ENCODE measurements at places on chromosomes 12 and 14.
A peak's percentile ranks its signal among the peaks of the same experiment; 100 is the strongest.

DNA sequence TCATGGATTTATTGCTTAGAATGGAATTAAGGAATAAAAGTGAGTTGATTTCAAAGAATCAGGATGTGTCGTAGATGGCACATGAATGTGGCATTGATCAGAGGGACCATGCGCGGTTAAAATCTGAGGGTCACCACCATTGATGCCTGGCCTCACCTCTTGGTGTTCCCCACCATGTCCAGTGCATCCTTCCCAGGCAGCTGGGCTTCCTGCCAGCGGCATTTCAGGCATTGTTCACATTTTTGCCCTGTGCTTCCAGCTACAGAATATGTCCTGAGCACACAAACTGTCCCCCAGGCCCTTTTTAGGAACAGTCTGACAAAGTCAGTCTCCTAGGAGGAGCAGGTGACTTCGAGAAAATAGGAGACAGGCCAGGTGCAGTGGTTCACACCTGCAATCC, 42.0 kb upstream of the TSPAN9 start:
- DNase-seq: peak; percentile 38

DNA sequence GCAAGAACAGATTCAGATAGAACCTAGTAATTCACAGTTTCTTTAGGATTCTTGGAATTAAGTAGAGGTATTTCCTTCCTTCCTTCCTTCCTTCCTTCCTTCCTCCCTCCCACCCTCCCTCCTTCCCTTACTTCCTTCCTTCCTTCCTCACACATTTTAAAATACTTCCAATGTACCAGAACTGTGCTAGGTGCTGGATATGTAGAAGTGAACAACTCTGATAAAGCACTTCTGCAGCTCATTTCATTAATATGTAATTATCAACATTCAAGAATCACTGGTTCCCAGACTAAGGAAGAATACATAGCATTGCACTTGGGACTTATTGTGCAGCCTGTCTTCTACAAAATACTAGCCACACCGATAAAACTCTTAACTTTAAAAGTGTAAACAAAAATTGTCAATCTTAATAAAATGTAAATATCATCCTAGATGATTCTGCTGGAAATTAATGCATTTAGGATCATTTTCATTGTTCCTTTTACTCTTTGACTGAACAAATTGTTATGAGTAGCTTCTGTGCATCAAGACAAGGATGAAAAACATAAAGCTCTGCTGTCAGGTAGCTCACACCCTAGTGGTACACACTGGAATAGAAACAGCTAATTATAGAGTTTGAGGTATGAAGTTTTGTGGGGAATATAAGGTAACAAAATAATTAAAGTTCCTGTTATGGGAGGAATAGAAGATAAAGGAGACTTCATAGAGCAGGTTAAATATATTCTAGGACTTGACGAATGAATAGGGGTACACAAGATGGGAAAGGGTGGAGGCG, 99.9 kb upstream of the MYF6 start:
- no peak for DNase-seq

GRCh38 chr12:87756111-87756510, 273.1 kb downstream of the C12orf50 start:
- DNase-seq: peak; percentile 97

GRCh38 chr12:3247629-3248161, 170.5 kb downstream of the TSPAN9 start:
- DNase-seq: no peak

DNA sequence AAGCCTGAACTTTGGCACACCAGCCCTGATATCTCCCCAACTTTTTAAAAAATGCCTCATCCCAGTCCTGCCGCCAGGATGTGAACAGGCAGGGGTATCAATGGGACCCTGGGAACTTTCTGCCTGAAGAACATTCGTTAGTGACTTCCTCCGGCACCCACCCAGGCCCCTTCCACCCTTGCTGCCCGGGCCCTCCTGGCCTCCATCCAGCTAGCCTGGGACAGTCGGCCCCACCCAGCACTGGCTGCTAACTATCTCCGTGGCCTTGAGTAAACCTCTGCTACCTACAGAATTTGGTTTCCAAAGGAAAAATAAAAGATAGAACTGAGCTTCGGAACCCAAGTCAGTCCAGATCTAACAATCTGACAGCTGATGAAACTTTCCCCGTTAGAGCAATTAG, 14.3 kb downstream of the SCARB1 start:
- no peak for DNase-seq

- DNase-seq: no peak
These were observed 401.0 kb downstream of the TMEM121 start for GRCh38 chr14:105927096-105928060.

GRCh38 chr14:51095854-51096823, 1.2 kb upstream of the TRIM9 start:
- peak; percentile 29 for DNase-seq
